CD4-positive, CD25-positive, alpha-beta regulatory T cell (primary cell): ENCODE measurements at places on chromosomes 13 and 19.

- no peak for DNase-seq
These were observed 76.2 kb upstream of the TNFSF11 start for GRCh38 chr13:42497798-42498197.

DNA sequence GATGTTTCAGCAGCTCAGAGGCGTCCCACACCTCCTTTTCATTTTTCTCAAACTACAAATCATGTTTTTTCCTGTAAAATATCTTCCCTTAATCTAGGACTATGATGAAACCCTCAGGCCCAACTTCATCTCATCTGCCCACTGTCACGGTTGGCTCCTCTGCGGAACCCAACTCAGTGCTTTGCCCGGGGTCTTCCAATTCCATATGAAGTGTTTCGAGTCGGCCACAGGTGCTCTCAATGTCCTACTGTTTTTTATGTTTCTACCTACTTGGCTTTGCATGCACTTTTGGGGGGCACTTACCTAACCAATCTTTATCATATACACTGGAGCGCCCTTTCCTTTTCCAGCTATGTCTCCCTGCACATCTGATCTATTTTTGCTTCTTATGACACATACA, 28.1 kb downstream of the COL4A1 start:
- DNase-seq, result no peak

DNA sequence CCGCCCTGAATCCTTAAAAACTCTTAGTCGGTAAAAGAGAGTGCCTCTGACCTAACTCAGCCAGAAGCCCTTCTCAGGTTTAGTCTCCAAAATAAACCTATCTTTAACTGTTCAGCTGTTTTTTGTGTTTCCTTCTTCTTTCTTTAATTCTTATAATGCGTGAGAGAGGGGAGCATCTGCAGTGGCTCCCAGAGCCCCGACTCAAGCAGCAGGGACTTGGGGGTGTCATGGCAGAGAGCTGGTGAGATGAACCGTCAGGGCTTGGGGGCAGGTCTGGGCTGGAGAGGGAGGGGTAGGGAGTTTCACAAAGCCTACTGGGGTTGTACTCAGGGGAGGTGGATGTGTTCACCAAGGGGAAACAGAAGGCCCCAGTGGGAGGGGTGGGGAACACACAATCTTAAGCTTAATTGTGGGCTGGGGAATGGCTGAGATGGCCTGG, 16.8 kb upstream of the SIGLEC6 start:
- DNase-seq, result no peak

DNA sequence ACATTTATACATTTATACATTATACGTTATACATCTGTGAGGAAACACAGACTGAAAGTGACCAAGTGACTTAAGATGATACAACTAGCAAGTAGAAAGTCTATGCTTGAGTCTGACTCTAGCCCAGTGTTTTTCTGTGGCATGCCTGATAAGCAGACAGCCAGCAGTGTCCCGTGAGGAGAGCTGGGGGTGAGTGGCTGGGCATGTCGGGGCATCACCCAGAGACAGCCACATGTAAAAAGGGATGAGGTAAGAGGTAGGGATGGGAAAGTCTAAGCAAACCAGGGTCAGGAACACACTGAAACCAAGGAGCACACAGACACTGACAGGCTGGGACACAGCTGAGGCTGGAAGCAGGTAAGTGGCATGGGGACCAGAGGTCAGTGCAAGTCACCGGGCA, 333.2 kb downstream of the FOXO1 start:
- no peak for DNase-seq

- no peak for DNase-seq
These were observed 24.1 kb downstream of the CLEC4M start for GRCh38 chr19:7787141-7787540.

DNA sequence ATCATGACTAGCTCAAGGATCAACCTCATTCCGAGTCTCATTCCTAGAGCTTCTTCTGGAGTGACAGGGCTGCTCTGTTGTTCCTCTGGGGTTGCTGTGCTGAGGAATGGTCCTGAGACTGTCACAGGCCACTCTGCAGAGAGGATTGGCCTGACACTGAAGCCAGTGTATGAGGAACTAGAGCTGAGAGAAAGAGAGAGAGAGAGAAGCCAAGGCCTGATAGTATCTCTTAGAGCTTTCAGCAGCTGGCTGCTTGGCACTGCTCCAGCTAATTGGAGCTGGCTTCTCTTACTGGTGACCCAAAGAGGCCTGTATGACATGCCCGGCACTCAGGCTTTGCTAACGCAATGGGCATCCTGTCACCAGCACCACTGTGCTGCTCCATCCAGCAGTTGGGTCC, 73.4 kb upstream of the FLT1 start:
- DNase-seq, result no peak

DNA sequence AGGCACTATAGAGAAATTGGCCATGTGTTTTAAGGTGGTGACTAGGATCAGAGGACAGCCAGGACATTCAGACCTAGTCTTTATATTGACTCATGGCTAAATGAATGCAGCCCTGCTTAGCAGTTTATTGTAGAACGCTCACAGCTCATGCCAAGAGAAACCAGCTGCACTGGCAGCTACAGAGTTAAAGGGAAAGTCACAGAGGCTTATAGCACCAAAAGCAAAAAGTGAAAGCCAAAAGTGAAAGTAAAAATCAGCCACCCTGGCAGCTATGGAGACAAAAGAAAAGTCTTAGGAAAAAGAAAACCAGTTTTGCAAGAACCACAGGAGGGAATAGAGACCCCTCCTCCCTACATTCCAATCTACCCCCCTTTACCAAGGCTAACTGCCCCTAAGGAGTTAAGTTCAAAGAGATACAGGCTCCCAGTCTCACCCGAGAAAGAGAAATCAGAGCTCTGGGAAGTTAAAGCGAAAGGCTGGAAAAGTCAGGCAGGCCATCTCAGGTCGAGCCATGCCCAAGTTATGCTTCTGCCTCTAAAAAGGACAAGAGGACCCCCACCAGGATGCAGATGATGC, 99.0 kb downstream of the ZNF429 start:
- DNase-seq, result peak; percentile 9

GRCh38 chr13:105502193-105502592, 1033.3 kb downstream of the EFNB2 start:
- DNase-seq, result no peak

DNA sequence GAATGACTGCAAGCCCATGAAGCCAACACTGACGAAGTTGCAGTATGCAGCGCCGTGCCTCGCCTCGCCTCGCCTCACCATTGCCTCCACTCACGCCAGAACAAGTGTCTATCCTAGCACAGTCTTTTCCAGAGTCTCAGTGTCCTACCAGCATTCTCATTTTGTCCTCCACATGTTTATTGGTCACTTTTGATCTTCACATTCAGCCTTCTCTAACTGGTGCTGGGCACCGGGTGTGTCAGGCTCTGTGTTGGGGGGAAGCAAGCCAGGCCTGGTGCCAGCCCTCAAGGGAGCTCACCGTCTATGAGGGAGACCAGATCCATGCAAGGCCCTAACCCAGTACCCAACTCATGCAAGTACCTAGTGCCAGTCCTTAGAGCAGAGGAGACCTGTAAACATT, 69.7 kb upstream of the GPR183 start:
- no peak for DNase-seq

DNA sequence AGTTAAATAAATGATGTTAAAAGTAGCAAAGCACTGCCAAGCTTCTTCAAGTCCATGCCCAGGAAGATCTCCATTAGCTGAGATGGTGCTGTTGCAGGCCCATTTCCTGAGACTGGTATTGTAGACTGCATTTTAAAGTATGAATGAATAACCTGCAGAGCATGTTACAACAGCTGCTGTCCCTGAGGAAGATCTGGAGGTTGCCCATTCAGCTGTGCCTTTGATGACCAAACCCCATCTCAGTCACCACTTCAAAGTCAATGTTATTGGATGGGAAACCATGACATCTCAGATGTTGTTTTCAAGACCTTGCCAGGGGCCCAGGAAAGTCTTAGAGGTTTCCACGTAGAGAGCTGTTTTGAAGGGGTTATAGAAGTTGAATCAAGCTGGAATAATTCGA, 281.3 kb downstream of the MTUS2 start:
- no peak for DNase-seq

DNA sequence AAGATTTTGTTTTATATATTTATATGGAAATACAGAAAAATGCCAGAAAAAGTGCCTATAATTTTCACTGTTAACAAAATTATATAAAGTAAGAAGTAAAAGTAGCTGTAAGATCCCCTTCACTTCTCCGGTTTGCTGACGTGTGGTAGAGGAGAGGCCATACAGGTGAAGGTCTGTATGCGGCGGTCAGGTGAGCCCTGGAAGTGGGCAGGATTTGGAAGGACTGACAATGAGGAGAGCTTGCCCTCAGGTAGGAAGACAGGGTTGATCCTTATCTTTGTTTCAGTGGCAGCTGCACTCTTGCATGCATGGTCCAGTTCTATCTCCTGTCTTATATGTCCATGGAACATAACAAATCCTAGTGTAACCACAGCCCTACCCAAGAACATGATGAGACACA, 16.9 kb upstream of the TFDP1 start:
- no peak for DNase-seq
